ENCODE measurements at places on chromosomes 7 and 10.
A peak's percentile ranks its signal among the peaks of the same experiment; 100 is the strongest.

- DNase-seq = peak; percentile 84
Observed at GRCh38 chr7:2709553-2710285, 21.7 kb downstream of the AMZ1 start.

- DNase-seq = no peak
Observed at GRCh38 chr7:104946338-104946737, 67.7 kb upstream of the KMT2E start.

GRCh38 chr7:86950360-86950759 is 109.1 kb downstream of the ELAPOR2 start:
- no peak for DNase-seq

DNA sequence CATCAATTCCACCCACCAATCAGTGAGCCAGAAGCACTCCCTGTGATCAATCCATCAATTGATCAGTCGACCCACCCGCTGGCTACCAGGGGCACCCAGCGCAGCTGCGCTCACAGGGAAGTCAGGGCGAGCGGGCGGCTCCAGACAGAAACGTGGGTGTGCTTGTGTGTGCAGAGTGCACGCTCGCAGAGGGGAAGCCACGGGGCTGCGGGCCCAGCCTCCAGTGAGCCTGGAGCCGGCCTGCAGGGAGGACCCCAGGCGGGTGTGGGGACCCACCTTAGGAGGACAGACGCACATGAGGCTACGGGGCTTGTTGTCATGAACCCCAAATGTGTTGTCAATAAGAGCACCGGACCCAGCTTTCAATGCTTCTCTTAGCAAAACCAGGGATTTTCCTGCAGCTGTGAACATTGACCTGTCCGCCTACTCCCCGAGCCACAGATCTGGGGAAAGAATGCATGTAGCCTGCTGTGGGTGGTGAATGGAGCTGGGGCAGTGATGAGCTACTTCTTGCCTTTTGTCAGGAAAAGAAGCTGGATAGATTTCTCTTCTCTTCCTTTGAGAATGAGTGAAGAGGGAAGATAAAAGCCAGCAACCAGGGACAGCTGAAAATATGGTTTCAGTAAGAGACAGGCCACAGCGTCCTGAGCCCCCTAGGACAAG is 497.8 kb downstream of the DNAJB6 start:
- no peak for DNase-seq

DNA sequence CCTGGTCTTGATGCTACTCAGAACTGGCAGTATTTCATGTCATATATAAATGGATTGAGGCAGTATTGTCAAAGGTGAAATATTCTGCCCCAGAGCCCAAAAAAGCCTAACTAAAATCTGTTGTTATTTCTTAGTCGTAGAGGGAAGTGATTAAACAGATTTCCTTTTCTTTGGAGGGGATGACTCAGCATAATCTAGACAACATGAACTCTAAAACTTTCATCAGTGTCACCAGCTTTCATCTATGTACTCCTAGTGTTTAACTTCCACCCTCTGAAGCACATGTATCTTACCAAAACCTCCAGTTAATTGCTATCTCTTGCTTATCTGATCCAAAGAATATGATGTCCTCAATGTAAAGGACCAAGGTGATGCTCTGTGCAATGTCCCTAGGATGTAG is 97.1 kb upstream of the ARID5B start:
- no peak for DNase-seq

- DNase-seq = peak; percentile 69
Observed at GRCh38 chr7:134140889-134141867, 14.0 kb downstream of the LRGUK start.

- no peak for DNase-seq
Observed at GRCh38 chr7:102991077-102991539, 78.3 kb downstream of the LRRC17 start.

GRCh38 chr10:95867866-95868265 is 39.9 kb upstream of the CC2D2B start:
- no peak for DNase-seq

GRCh38 chr7:77458786-77459185 is 42.6 kb upstream of the GSAP start:
- no peak for DNase-seq

GRCh38 chr10:114577133-114577532 is 80.9 kb downstream of the ABLIM1 start:
- no peak for DNase-seq

DNA sequence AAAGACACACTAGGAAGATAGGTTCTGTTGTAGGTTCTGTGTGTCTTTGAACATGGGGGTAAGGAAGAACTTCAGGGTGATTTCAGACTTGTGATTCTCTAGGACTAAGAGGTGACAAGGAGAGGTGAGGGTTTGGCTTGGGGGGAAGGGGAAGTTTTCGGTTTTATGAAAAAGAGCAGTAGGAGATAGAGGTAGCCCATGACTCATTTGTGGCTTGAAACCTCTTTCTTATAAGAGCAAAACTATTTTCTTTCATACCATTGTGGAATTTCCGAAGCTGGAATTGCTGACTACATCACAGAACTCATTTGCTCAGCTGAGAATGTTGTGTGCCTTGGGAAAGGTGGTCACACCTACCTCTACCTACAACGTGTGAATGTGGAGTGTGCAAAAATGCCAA is 39.6 kb upstream of the IKZF1 start:
- DNase-seq = peak; percentile 56

DNA sequence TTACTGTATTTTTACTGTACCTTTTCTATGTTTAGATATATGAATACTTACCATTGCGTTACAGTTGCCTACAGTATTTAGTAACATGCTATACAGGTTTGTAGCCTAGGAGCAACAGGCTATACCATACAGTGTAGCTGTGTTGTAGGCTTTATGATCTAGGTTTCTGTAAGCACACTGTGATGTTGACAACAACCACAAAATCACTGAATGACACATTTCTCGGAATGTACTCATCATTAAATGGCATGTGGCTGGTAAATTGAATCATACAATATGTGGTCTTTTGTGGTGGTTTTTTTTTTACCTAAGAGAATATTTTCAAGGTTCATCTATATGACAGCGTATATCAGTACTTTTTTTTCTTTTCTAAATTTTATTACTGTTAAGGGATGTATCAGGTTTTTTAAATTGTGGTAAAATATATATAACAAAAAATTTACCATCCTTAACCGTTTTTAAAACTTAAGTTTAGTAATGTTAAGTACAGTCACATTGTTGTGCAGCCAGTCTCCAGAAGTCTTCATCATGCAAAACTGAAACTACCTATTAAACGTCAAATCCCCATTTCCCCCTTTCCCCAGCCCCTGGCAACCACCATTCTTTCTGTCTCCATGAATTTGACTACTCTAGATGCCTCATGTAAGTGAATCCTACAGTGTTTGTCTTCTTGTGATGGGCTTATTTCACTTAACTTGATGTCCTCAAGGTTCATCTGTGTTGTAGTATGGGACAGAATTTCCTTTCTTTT is 21.5 kb downstream of the BTAF1 start:
- DNase-seq = peak; percentile 27

GRCh38 chr10:62195675-62195926 is 73.0 kb downstream of the RTKN2 start:
- no peak for DNase-seq

DNA sequence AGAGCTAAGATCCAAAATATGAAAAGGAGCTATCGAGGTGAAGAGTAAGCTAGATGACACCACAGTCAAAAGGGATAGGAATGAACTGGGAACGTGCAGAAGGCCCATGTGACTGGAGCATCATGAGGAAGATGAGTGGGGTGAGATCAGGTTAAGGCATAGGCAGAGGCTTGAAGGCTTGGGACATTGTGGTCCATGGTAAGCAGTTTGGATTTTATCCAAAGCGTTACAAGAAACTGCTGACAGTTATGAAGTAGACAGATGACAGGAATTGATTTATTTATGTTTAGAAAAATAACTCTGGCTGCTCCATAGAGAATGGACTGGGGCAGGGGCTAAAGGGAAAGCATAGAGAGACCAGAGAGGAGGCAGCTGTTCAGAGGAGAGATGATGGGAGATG is 18.1 kb upstream of the PANK1 start:
- DNase-seq = no peak

DNA sequence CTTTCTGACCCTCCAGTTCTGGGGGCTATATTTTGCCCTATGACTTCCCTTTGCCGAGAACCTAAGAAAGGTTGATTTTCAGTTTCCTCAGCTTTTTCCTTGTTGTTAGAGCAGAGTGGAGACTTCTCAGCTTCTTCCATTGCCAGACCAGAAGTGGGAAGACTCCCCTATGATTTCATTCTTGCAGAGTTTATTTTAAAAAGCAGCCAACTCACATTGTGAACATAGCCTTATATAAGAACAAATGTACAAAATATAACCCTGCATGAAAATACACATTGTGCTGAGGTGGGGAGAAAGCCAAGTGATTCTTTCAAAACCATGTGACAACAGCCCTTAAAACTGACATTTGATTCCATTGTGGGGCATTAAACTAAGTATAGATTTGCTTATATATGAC is 33.8 kb upstream of the FZD8 start:
- DNase-seq = no peak

GRCh38 chr10:13271552-13272163 is 28.2 kb downstream of the PHYH start:
- DNase-seq = peak; percentile 55

DNA sequence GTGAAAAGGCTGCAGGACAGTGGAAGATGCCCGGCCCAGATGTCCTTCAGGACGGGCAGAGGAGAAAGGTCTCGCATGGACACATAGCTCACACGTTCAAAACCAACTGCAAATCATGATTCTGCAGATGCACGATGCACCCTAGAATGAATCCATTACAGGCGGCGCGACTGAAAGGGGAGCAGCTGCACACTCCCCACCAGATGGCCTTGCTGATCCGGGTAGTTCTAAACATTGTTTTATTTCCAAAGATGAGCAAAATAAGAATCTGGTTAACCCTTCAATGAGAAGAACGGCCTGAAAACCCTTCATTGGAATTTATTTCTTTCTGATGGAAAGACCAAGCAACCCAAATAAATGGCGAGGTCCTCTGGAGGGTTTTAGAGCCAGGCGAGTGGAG is 33.8 kb downstream of the CHST15 start:
- DNase-seq = no peak

DNA sequence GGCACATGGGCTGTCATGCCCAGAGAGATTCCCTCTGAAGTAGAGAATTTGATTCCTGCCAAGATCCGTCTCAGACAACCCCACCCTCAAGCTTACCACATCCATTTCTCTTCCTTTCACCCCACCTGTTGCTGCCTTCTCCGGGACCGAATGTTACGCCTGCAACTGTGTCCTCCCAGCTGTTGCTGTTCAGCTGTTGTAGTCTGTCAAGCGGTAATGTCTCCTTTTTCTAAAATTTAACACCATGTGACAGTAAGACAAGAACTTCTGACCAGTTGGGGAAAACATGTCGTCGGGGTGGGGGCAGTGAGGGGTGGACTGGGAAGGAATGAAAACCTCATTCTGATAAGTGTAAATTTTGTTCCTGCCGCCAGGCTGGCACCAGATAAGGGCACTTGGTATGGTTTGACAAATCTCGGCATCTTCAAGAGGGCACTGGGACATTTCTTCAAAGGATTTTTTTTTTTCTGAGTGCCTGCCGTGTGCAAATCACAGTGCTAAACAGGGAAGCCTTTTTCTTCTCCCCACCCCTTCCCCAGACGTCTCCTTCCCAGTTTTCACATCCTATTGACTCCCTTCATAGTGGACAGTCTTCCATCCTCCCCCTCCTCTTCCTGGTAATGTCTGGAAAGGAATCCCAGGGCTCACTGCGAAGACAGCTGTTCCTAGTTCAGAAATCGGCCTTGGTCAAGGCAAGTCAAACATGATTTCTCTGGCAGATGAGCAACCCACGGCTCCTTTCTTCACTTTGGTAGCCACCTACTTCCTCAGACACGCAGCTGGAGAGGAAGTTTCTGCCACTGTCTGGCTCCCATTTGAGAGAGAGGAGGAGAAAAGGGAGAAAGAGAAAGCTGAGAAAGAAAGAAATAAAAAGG is 5.0 kb upstream of the CELF2 start:
- DNase-seq = no peak

- no peak for DNase-seq
Observed at GRCh38 chr7:39043531-39043930, 65.8 kb downstream of the POU6F2 start.

- DNase-seq = no peak
Observed at GRCh38 chr7:50272808-50273207, 31.7 kb upstream of the IKZF1 start.

Data from stimulated activated CD4-positive, alpha-beta T cell treated with anti-CD3 and anti-CD28 coated beads, Interleukin-15, amount 100 ng/mL, for 24 hours (primary cell).